CD4-positive, alpha-beta T cell treated with Interleukin-15 for 4 hours (primary cell): ENCODE measurements at places on chromosomes 12 and 14.

DNA sequence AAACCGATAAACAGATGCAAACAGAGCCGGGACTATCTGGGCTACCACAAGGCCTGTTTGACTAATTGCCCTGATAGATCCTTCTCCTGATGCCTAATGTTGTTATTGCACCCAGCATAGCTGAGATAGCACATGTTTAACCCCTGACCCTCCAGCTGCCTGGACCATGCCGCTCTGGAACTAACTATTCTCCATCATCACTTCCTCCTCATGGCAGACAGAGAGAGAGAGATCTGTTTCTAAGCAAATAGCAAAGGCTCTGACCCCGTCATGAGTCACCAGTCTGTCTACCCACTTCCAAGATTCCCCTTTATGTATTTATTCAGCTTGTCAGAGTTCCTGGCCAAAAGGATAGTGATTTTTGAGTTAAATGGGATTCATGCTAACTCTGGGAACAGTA is 58.2 kb upstream of the FLRT2 start:
- DNase-seq = no peak

GRCh38 chr12:76863837-76864236 is 15.0 kb downstream of the CSRP2 start:
- no peak for DNase-seq

DNA sequence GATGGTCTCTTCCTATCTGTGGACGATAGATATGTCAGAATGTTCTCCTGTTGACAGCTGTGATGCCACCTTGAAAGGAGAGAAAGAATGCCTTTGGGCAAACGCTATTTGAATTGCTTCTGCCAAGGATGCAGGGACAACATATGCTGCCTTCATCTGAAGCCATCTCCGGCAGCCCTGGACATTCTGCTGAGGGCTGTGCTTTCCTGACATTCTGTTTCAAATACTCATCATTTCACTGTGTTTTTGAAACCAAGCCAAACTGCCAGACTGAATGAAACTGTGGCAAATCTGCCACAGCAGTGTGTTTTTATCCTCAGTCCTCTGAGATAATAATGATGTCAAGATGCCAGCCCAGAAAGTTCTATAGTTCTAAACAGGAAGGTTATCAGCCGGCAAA is 85.8 kb upstream of the BCAT1 start:
- DNase-seq = no peak

- DNase-seq = peak; percentile 71
These were observed 62.3 kb downstream of the PTPN21 start for GRCh38 chr14:88492272-88493089.
